GM13977 (cell line): ENCODE measurements at places on chromosomes 2 and 18.

DNA sequence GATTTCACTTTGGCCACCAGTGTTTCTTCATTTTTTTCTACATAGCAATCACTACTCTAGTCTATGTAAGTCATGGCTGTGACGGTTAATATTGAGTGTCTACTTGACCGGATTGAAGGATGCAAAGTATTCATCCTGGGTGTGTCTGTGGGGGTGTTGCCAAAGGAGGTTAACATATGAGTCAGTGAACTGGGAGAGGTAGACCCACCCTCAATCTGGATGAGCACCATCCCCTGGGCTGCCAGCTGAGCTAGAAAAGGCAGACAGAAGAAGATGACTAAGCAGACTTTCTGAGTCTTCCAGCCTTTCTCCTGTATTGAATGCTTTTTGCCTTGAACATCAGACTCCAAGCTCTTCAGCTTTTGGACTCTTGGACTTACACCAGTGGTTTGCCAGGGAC lies 265.0 kb upstream of the SLC8A1 start:
- DNase-seq, result no peak

DNA sequence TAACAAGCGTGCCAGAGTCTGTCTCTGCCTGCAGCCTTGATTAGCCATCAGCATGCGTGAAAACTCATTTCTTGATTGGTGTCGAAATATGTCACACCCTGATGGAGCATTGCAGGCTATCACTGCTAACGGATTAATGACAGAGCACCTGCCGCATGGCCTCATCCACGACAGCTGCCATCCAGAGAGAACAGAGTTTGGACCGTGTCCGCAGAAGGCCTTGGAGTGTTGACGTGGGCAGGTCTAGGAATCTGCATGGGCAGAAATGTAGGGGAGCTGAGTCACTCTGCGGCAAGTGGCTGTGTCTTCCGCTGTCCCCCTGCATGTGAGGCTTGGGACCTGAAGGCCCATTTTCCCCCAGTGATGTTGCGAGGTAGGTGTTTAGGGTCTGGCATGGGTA lies 43.0 kb downstream of the KLHL29 start:
- no peak for DNase-seq

GRCh38 chr2:43838560-43839267 lies at the start of the genes ABCG5 and ABCG8:
Gene ABCG5, minus strand, starts transcription at chr2:43838839. Its CDS starts 160 bp downstream, at chr2:43838679.
Gene ABCG8, plus strand, starts transcription at chr2:43838971. Its CDS starts 83 bp downstream, at chr2:43839054.
- no peak for DNase-seq

GRCh38 chr2:46268196-46268595 lies 29.0 kb upstream of the EPAS1 start:
- DNase-seq, result no peak

GRCh38 chr18:55763805-55764204 lies 175.8 kb upstream of the TCF4 start:
- DNase-seq, result no peak
